NCI-H2081 treated with DMSO at 0.1 percent for 48 hours (cell line): ENCODE measurements at places on chromosomes 7 and 10.

- no peak for DNase-seq
Observed at GRCh38 chr7:27091105-27091504, 4.7 kb downstream of the HOXA1 start.

GRCh38 chr10:133241501-133242205 is 4.0 kb downstream of the VENTX start:
- DNase-seq, result no peak

GRCh38 chr10:34933676-34934075 is 118.6 kb upstream of the PARD3 start:
- no peak for DNase-seq

- DNase-seq, result no peak
Observed at GRCh38 chr7:41979834-41980307, 257.1 kb downstream of the GLI3 start.

DNA sequence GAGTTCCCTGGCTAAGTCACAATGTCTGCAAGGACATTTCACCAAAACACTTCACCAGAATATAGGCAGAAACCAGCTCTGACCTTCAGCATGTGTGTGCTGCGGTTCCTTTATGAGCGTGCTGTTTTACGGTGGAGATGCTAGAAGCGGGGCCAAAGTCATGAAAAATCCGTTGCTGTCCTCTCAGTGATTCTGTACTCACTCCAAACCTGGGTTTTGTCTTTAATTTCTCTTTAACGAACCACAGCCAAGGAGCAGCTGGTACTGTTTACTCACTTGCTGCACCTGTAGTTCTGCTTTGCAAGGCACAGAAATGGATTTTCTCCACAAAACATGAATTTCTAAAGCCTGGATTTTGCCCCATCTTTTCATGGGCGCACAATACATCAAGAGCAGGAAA is 639.9 kb downstream of the PHTF2 start:
- DNase-seq, result no peak

DNA sequence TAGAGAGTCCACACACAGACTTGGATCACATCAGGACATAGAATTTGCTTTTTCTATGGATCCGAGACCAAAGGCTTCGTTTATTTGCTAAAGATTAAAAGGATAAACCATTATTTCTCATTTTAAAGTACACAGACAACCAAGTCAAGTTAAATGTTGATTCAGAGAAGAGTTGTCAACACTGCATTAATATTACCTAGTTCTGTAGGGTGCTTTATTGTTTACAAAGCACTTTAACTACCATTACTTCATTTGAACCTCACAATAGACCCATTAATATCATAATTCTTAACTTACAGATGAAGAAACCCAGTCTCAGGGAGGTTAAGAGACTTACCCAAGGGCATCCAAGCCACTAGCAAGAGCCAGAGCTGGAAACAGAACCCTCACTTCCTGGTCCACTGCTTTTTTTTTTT is 43.2 kb upstream of the GSAP start:
- peak; percentile 74 for DNase-seq

- DNase-seq, result no peak
Observed at GRCh38 chr10:123404357-123404756, 250.2 kb downstream of the BUB3 start.

DNA sequence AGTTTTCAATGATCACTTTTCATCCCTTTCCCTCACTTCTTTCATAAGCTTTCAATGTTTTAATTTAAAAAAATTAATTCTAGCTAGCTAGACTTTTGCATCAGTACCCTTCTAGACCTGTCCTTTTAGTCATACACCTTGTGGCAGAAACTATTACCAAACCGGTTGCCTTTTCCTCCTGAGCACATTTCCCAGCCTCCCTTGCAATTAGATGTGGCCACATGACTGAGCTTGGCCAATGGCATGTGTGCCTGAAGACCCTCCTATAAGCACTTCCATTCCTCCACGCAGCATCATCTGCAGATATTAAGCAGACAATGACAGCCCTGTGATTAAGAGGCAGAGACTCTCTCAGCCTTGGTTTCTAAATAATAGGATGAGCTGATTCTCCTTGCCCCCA is 12.3 kb downstream of the DKK1 start:
- DNase-seq, result no peak

DNA sequence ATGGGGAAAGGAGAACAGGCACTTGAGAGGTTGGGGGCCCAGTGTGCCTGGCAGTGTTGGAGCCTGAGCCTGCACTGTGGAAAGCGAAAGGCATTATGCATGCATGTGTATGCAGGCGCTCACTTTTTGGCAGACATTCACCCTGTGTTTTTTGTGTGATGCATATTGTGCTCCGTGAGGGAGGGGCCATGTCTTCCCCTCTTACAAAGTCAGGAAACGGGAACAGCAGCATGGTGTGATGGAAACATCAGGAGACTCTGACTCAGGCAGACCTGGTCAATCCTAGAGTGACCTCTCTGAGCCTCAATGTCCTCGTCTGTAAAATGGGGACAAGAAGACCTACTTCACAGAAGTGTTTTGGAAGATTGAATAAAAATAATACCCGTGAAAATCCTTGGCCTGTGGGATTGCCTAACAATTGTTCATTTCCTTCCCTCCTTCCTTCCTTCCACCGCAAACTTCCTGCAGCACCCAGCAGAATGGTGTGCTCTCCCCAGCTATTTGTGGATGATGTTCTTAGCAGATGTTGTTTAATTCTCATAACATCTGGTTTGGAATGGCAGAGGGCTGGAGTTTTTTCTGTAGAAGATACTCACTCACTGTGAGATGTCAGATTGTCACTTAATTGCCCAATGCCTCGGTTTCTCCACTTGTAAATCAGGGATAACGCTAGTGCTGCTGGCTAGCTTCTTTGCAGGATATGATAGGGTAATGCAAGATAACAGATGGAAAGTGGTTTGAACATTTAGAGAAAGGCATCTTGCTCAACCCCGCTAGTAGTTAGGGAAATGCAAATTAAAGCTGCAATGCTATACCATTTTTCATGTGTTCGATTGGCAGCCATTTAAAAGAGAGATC is 39.8 kb downstream of the CDH23 start:
- no peak for DNase-seq

DNA sequence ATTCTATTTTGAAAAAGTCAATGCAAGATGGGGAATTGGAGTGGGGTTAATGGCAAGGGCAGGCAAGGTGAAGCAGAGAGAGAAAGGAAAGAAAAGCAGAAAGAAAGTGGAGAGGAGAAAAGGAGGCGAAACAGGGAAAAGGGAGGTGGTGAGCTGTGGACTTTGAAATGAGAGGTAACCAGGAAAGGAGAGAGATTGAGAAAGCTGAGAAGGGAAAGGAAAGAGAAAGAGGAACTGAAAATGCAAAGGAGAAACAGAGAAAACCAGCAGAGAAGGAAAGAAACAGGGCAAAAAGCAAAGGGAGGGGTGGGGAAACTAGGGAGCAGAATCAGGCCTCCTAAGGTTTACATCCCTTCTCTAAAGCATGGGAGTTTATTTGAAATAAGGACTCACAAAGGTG is 72.5 kb upstream of the TPK1 start:
- no peak for DNase-seq

DNA sequence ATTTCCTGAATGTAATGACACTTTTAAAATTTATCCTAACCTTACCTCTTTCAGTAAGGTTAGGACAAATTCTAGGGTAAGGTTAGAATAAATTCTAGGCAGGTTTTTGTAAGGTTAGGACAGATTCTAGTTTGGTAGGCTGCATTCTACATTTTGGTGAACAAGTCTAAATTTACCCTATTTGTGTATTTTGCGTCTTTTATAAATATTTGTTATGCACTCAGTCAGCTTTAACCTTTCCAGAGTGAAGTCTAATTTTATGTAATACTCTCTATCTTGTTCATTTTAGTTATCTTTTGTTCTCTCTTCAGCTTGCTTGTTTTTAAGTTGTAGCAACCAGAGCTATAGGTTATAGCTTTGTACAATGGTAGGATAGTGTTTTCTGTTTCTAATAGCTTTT is 54.0 kb downstream of the GLCCI1 start:
- no peak for DNase-seq
